ENCODE measurements at places on chromosomes 12 and 14.

- no peak for DNase-seq
Measured at GRCh38 chr14:53894456-53894855, 62.2 kb downstream of the BMP4 start.

GRCh38 chr12:41566703-41567102, 378.6 kb downstream of the PDZRN4 start:
- no peak for DNase-seq

GRCh38 chr14:95869776-95870175, 6.9 kb upstream of the TUNAR start:
- no peak for DNase-seq

DNA sequence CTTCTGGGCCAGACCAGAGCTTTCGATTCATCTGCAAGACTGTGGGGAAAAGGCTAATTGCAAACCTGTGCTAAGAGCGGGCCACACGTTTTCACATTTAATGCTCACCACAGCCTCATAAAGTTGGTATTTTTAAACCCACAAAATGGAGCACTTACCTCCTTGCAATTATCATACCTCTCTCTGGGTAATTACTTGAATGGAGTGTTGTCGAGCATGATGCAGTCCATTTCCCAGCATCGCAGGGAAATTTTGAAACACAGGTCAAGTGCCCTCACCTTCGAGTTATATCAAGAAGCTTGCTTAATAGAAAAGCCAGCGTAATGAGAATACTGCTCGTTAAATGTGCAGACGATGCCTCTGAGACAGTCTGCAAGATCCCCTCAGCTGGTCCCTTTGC, 8.8 kb upstream of the IFI27L2 start:
- DNase-seq: no peak

- no peak for DNase-seq
Measured at GRCh38 chr12:56953314-56953713, 4.1 kb downstream of the RDH16 start.

DNA sequence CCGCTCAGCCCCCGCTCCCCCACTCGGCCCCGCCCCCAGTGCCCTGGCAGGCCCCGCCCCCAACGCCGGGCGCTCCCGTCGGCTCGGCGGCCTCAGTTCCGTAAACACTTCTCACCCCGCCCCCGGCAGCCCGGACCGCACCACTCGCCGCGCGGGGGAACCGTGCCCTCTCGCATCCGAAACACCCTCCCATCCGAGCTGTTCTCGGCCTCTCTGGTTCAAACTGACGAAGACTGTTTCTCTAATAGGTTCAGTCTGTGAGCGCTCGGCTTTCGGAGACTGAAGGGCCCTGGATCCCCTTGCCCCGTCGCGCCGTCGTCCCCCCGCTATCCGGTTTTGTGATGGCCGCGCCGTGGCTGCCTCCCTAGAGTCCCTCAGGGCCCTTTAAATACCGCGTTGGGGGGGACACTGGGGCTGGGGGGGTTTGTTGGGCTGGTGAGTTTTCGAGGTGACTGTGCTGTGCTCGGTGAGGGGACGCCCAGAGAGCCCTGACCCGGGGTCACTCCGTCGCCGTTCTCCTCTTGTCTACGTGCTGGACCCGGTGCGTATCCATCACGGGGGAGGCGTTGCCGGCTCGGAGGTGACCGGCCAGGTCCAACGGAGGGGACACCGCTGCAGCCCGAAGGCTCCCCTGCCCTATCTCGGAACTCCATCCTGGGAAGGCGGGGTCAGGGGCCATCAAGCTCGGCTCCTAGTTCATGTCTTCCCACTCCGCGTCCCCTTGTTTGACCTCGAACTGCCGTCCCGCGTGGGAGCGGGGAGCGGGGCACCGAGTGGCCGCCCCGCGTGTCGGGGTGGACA, at the start of gene TCP11L2:
Gene TCP11L2, plus strand, starts transcription at position 333 of the 801 bp plus-strand sequence. CDS start 8,343 bp downstream, outside the sequence.
- no peak for DNase-seq

DNA sequence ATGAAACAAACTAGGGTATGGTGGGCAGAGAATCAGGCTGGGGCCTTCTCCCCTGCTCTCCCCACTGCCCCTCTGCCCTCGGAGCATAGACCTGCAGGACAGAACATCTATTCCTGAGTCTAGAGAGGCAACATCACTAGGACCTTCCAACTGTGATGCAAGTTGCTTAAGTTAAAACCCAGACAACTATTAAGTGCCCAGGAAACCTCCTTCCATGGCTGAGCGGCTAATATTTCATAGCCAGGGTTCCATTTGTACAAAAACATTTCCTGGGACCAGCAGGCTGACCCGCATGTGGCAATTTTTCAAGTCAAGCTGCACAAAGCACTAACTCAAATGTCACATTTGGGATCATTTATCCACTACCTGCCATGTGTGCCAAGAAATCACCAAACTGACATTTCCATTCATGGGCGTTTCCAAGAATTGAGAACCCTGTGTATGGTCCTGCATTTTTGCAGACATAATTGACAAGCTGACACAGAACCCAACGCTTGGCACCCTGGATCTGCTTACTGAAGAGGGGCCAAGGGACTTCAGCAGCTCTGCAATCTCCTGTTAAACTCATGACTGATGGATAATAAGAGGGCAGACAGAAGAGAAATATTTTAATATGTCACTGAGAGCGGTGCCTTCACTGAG, 32.7 kb downstream of the NT5DC3 start:
- no peak for DNase-seq

DNA sequence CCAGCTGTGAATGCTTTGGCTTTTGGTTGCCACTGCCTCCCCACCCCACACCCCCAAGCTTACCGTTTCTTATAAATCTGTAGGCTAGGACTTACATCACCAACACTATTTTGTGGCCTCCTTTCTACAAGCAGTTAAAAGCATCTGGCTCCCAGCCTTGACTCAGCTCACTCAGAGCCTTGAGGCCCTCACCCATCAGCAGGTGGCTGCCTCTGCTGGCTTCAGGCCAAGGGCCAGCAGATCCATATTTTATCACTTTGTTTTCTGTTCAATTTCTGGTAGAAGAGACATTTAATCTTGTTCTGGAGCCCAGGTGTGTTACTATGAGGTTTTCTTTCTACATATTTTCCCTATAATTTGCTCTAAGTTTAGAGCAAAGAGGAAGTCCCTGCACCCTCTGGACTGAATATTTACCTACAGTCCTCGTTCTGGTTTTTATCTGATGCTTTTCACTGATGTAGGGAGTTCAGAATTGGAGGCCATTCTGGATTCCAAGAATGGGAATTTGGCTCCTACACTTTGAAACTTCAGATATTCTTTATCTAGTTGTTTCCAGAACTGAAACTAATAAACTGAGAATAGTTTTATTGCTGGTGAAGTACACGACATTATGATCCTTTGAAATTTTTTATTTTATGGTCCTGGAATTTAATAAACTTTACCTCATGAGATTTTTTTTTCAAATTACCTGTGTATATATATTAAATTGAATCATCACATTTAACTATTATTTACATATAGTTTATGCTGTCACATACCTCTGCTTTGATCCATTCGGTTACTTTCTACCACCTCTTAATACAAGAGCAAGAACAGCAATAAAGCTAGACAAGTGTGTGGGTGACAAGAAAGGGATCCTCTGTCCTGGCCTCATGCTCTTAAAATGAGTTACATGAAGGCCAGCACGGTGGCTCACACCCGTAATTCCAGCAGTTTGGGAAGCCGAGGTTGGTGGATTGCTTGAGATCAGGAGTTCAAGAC, 22.2 kb downstream of the PLBD1 start:
- DNase-seq: no peak

- no peak for DNase-seq
Measured at GRCh38 chr12:51351913-51352532, 5.5 kb upstream of the CELA1 start.

GRCh38 chr14:61122862-61123261, 141.8 kb downstream of the SLC38A6 start:
- DNase-seq: no peak

- peak; percentile 78 for DNase-seq
Measured at GRCh38 chr14:104881369-104881979, 16.4 kb downstream of the CEP170B start.

- no peak for DNase-seq
Measured at GRCh38 chr12:121812320-121812871, 8.6 kb downstream of the SETD1B start.

GRCh38 chr14:58794993-58795762, 157.4 kb downstream of the DACT1 start:
- DNase-seq: no peak

DNA sequence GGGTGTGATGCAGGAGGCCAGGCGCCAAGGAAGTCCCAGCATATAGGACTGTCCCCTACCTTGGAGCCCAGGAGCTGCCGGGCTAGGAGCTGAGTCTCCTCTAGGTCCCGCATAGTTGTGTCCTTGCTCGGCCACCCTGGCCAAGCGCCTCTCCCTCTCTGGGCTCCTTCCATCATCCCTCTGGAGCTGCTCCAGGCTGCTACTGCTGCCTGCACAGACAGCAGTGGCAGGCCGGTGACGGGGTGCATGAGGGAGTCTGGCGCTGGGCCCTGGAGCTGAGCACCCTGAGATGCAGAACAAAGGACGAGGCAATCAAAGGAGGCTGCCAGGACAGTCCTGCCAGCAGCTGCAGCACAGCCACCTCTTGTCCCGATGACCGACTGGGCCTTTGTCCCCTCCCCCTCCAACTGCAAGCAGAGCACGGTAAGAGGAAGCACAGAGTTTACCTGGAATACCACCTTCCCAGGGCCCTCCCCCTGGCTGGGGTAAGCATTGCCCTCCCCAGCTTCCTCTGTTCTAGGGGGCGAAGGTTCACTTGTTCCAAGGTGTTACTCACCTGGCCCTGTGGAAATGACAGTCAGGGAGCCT, 10.4 kb downstream of the DTX1 start:
- no peak for DNase-seq

DNA sequence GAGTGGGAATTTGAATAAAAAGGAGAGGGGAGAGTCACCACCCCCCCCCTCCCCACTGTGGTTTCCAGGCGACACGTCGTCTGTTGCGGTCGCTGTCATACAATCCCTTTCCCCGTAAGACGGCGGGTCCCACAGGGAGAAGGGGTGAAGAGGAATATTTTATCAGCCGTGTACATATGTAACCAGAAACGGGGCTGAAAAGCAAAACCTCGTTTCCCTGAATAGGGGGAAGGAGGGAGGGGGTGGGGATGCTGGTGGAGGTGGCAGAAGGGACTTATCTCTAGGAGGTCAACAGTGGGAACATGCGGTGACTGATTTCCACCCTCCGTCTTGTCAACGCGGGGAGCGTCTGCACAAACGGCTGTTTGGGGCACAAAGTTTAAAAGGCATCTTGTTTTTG, 171.4 kb downstream of the RBM19 start:
- DNase-seq: no peak

DNA sequence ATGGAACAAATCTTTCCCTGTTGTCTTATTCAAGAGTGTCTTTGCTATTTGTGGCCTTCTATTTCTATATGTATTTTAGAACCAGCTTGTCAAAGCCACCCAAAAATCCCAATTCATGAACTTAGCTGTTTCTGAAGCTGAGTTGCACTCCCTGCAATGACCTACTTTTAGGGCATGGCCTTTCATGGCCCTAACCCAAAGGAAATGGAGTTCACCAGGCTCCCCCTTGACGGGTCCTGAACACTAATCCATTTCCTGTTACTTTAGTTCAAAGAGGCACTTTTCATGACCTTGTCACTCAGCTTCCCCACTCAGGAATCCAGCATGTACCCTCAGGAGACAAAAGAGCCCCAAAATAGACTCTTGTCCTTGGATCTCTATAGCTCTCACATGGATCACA, 7.6 kb downstream of the TMED8 start:
- DNase-seq: no peak

DNA sequence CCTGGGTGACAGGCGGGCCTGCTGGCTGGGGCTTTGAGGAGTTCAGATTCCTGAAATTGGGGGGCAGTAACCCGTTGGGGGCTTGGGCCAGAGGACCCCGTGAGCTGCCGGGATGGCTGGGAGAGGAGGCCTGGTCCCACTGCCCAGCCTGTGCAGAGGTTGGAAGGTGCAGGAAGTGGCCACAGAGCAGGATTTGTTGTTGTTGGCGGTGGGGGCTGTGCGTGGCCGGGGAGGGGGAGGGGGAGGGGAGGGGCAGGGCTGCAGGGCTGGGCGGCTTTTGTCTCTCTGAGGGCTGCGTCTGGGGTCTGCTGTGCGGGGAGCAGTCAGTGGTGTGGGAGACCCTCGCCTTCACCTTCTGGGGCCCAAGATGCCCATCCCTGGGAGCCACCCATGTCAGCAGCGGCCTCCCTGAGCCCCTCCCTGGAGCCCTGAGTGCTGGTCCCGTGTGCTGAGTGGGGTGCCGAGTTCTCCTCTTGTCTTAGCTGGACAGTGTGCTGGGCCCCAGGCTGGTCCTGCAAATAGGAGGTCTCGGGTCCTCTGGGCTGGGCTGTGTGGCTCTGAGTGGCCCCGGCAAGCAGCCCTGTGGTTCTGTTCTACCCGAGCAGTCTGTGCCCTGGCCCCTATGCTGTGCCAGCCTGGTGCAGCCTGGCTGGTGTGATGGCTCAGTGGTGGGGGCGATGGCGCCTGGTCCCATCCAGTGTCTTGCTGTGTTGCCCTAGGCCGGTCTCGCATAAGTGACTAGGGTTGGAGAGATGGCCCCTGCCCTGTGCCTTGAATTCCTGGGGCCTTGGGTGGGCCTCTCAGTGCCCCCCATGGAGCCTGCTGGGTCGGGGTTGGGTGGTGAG, 10.3 kb downstream of the KIF26A start:
- no peak for DNase-seq

- DNase-seq: no peak
Measured at GRCh38 chr12:99609455-99610181, 37.9 kb upstream of the GARIN6 start.

- no peak for DNase-seq
Measured at GRCh38 chr14:82587226-82587625, 1053.6 kb upstream of the SEL1L start.

- DNase-seq: no peak
Measured at GRCh38 chr12:50221228-50222008, 54.2 kb upstream of the CERS5 start.

DNA sequence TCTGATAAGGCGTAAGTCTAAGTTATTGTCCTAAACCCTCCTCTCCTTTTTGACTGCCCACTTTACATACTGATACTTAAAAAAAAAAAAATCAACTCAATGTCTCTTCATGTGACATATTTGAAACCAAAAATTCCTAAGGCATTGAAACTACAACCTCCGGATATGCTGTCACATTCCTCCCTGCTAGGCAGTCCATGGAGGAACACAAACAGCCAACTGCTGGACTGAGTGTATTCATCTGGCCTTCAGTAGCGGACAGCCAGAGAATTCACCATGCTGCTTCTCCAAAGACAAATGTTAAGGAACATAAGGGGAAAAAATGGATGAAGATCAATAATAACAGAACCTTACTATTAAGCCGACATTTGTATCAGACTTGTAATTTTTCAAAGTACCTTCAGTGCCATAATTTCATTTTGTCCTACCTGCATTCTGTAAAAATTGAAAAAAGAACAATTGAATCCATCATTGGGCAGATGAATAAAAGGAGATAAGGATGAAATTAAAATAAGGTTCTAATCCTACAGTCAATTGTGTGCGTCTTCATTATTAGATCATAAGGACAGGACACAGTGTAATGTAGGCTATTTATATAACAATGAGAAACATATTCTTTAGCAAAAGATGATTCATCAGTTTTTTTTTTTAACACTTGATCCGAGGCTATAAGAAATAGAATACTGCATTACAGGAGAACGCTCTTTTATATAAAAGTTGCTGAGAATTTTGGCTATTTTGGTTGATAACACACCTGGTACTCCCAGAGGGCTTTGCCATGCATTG, 12.2 kb downstream of the RERG start:
- no peak for DNase-seq

Data from NCI-H2081 treated with DMSO at 0.1 percent for 48 hours (cell line).